ENCODE measurements at places on chromosomes 5 and 9.

DNA sequence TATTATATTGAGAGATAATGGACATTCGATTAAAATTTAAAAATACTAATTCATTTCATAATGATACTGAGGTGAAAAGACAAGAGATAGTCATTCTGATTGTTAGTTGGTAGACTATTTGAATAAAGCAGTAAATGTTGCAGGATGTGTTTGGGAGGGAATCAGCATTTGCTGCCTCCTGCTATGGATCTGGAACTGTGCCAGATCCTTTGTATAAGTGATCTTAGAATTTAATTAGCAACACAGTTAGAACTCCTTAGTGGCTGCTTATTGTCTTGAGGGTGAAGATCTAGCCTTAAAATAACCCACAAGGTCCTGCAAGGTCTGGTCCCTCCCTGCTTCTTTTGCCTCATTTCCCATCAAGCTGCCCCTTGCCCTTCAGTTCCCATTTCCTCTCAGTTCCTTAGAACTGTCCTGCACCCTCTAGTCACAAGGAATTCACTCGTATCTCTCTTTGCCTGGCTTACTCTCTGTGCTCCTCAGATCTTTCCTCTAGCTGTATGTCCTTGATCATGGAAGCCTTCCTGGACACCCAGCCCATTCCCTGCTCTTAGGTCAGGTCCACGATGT lies 12.5 kb downstream of the LECT2 start:
- DNase-seq = no peak

DNA sequence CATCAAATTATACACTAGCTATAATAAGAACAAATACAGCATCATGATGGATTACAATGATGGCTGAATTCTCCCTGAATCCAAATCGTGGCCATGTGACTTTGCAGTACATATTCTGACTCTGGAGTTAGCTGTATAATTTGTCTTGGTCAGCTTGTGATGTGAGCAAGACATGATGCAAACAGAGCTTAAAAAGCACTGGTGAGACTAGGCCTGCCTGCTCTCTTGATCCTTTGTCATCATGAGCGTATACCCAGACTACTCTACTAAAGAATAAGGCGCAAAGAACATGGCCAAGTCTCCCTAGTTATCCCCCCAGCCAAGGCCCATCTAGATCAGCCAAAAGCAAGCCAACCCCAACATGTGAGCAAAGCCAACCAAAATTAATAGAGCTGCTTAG lies 34.7 kb upstream of the IFNE start:
- no peak for DNase-seq

- no peak for DNase-seq
Observed at GRCh38 chr5:33611877-33612276, 171.1 kb downstream of the TARS1 start.

DNA sequence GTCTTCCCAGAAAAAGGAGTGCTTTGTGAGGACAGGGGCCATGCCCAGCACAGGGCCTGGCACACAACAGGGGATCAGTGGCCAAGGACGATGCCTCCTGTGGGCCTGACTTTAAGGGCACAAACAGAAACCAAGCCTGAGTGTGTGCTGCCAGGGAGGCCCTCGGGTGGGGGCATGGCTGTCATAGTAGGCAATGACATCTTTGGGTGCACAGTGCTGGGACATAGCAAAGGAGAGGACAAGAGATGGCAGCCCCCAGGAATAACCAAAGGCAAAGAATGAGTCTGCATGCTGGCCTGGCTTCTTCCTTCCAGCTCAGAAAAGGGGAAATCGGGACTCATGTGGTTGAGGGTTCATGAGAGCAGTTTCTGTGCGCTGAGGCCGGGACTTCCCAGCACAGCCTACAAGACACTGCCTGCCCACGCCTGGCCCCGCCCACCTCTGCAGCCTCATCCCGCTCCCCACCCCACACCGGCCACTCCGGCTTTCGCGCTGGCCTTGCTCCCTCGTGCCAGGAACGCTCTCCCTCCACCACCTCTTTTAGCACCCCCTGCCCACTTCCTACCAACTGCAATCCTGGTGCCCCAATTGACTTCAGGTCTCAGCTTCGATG lies 13.8 kb upstream of the LHX2 start:
- DNase-seq = peak; percentile 64

Measured in ecto neural progenitor cell (in vitro differentiated cells).